ENCODE measurements at places on chromosomes 1 and 21.

DNA sequence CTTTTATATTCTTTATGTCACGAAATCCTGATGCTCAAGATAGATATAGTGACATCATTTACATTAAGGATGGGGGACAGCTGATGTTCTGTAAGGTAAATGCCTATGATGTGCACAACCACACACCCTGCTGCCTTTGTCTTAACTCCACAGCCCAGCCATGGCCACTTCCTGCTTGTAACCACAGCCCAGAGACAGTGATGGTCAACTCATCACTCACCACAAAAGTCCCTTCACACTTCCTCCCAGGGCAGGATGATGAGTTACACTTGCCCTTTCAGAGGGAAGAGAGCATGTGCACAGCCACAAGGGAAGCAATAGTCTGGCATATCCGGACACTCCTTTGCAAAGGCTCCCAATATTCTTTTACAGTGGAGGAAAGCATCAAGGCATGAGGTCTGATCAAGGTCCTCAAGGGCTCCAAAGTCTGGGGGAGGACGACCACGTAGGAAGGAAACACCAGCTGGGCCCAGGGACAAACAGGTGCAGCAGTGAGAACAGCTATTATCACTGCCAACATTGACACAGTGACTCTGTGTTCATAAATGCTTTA lies 53.8 kb downstream of the PLPP3 start:
- no peak for DNase-seq

DNA sequence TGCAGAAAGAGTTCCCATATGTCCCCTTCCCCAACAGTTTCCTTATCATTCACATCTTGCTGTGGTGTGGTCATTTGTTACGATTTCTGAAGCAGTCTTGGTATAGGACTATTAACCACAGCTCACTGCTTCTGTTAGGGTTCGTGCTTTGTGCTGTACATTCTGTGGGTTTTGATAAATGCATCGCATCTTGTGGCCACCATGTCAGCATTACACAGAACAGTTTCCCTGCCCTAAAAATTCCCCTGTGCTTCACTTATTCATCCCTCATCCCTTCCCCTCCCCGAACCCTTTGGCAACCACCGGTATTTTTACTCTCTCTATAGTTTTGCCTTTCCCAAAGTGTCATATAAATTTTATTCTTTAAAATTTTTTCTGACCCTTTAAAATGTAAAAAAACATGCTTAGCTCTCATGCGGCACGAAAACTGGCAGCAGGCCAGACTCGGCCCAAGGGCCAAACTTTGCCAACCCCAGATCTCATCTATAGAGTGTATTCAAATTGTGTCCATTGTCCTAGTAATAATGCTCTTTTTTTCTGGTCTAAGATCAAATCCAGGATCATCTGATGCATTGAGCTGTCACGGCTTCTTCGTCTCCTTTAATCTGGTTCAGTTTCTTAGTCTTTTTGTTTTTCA lies 78.2 kb downstream of the SIM2 start:
- no peak for DNase-seq

GRCh38 chr1:1435106-1435903 lies at the start of gene VWA1:
VWA1 (plus strand) TSS chr1:1435690; CDS start chr1:1435749, 59 bp downstream.
- DNase-seq: peak; percentile 30

DNA sequence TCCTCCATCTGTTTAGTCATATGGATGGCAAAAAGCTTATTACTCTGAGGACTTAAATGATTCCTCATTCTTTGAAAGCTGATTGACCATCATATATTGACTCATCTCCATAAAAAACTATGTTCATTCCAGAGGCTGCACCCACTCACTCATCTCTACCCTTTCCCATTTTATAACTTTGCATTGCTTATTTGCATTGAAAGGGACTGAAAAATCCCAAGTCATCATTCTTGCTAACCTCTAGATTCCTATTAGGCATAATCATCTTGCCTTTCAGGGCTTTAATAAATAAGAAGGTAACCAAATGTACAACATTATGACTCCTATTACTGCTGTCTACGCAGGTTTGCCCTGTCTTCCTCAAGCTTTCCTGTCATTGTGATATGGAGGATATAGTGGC lies 1180.3 kb upstream of the B3GALT2 start:
- no peak for DNase-seq

- DNase-seq: no peak
These were observed 30.2 kb upstream of the ATP5PO start for GRCh38 chr21:33945652-33946270.

GRCh38 chr1:53326088-53326597 lies 1.7 kb downstream of the LRP8 start:
- DNase-seq: peak; percentile 78

- DNase-seq: no peak
These were observed 161.5 kb downstream of the DNM3 start for GRCh38 chr1:172002725-172003345.

DNA sequence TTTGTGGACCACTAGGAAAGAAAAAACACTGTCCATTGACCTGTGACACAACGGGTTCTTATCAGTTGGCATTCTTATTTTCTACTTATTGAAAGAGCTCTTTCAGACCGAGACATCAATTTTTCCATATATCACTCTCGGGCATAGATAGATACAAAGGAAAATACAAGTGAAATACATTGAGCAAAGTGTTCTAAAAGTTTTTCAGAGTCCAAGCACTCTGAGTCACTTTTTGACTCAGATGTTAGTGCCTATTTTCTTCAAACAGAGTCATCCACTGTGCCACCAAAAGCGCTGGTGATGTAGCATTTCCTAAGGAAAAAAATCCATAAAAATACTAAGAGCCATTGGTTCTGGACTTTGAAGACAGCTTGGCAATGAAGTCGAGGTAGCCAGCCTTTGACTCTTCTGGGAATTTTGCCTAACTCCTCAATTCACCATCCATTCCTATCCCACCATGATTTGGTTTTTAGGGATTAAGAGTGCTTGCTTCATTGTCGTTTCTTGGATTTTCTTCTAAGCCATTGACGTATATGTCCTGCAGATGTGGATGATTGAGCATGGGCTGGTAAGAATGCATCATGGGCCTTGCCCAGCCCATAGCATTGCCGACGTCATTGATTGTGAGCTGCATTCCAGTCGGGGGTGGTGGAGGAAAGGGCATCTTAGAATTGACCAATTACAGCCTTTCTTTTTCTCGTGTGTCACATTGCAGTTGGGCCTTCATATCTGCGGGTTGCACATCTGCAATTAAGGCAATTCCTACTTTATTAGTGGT lies 10.6 kb downstream of the GALNT2 start:
- no peak for DNase-seq

DNA sequence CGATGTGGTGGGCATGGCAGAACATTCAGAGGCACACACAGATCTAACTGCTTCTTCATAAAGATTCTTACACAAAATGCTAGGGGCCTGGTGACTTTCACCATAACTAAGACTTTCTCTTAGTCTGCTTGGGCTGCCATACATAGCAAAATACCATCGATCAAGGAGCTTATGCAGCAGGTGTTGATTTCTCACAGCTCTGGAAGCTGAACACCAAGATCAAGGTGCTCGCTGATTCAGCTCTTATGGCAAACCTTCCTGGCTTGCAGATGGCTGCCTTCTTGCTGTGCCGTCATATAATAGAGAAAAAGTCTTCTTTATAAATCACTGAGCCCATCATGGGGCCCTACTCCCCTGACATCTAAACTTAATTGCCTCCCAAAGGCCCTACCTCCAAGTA lies 487.3 kb downstream of the AJAP1 start:
- DNase-seq: no peak

DNA sequence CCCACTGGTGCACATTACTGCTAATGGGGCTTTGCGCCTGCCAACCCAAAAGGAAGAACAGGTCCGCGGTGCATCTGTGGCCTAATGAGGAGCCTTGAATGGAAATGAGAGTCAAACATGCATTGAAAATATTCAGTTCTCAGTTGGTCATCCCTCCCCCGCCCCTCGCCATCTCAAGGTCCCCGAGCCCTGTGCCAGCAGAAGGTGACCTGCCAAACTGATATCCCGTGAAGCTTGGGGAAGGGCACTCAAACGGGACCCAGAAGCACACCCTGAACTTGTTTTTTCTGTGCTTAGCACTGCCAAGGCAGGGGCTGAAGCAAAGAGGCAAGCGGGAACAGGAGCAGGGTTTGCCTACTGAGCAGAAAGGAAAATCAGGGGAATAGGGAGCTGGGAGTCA lies 67.9 kb upstream of the ZNF648 start:
- DNase-seq: no peak

- DNase-seq: no peak
These were observed 185.9 kb downstream of the CACNA1E start for GRCh38 chr1:181669246-181669645.

DNA sequence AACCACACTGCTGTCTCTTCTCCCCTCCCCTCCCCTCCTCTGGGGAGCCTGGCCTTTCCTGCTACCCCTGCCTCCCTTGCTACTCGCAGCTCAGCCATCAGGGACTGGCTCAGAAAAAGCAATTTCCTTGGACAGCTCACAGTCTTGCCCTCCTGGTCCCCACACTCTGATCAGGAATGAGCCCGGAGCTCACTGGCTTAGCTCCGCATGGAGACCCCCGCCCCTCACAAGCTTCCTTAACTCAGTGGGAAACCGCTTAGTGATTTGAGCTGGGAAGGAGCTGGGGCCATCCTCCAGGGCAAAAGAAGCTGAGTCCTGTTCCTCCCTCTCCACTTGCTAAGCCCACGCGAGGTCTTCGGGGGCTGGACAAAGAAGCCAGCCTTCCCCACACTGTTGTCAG lies 70.3 kb upstream of the ACTL8 start:
- DNase-seq: no peak

- no peak for DNase-seq
These were observed 70.1 kb downstream of the CASZ1 start for GRCh38 chr1:10726355-10726754.

All from stimulated activated CD8-positive, alpha-beta memory T cell treated with anti-CD3 and anti-CD28 coated beads, Interleukin-4, amount 100 ng/mL, for 1 hour (primary cell).